ENCODE measurements at places on chromosomes 11 and 22. TPM values are rescaled to one million over a fixed set of nuclear protein-coding genes. Genes with fewer than 3 reads are reported as not detected.

DNA sequence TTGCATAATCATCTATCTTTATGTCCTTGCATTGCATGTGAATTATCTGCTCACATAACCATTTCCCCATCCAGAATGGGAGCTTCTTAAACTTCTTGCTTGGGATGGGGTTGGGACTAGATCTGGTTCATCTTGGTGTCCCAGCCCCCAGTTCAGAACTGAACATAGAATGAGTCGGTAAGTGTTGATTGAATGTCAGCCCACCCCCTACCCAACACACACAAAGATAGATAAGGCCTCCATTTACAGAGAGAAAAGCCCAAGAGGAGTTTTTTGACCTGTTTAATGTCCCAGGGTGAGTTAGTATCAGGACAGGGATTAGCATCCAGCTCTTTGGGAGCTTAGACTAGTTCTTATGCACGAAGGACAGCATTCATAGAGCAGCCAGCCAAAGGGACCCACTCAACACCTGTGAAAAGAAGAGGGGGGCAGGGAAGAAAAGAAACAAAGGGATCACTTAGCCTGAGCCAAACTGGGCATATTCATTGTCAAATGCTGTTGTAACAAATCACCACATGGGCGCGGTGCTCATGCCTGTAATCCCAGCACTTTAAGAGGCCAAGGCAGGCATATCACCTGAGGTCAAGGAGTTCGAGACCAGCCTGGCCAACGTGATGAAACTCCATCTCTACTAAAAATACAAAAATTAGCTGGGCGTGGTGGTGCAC, 57.4 kb downstream of the CHRDL2 start:
- H3K4me3 ChIP-seq, result no peak overlapping the region
- H3K27ac ChIP-seq, result no peak overlapping the region
- H3K27me3 ChIP-seq, result no peaks in the 10 kb centered on the region
- no peaks in the 10 kb centered on the region for H3K36me3 ChIP-seq
- H3K4me1 ChIP-seq, result no peaks in the 10 kb centered on the region

GRCh38 chr22:31210556-31211421, 1.3 kb upstream of the LIMK2 start:
- peak overlapping the region; percentile 86 for H3K4me3 ChIP-seq
- peak overlapping the region; percentile 93 for H3K27ac ChIP-seq
- H3K4me1 ChIP-seq, result peaks cover 48% of the 10 kb centered on the region
- H3K27me3 ChIP-seq, result no peaks in the 10 kb centered on the region
- H3K36me3 ChIP-seq, result no peaks in the 10 kb centered on the region
- DNase-seq, result peak; percentile 11

The OR10A4 gene
- total RNA-seq, result not detected

The UBQLN3 gene
- total RNA-seq, result not detected

The DHCR7 gene
- total RNA-seq, result 17.1 TPM

GRCh38 chr22:45965563-45965962, 11.4 kb downstream of the WNT7B start:
- H3K4me1 ChIP-seq, result no peaks in the 10 kb centered on the region
- H3K27me3 ChIP-seq, result peaks cover 43% of the 10 kb centered on the region
- no peak overlapping the region for H3K27ac ChIP-seq
- H3K4me3 ChIP-seq, result no peak overlapping the region
- DNase-seq, result no peak

DNA sequence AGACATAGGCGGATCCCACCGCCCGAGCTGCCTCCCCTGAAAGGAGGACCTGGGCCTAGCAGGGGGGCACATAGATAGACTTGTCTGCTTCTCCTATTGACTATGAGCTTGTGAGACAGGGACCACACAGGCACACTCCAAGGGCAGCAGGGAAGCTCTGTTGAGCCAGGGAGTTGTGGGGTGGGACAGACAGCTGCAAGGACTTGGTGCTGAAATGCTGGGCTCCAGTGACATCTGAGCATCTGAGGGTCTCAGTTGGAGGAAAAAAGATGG, 53.4 kb upstream of the ANO1 start:
- H3K27ac ChIP-seq, result no peak overlapping the region

- no peaks in the 10 kb centered on the region for H3K4me1 ChIP-seq
- no peak overlapping the region for H3K27ac ChIP-seq
- H3K4me3 ChIP-seq, result no peak overlapping the region
- DNase-seq, result no peak
- no peaks in the 10 kb centered on the region for H3K27me3 ChIP-seq
These were observed 37.1 kb upstream of the PPP6R3 start for GRCh38 chr11:68423481-68423880.

DNA sequence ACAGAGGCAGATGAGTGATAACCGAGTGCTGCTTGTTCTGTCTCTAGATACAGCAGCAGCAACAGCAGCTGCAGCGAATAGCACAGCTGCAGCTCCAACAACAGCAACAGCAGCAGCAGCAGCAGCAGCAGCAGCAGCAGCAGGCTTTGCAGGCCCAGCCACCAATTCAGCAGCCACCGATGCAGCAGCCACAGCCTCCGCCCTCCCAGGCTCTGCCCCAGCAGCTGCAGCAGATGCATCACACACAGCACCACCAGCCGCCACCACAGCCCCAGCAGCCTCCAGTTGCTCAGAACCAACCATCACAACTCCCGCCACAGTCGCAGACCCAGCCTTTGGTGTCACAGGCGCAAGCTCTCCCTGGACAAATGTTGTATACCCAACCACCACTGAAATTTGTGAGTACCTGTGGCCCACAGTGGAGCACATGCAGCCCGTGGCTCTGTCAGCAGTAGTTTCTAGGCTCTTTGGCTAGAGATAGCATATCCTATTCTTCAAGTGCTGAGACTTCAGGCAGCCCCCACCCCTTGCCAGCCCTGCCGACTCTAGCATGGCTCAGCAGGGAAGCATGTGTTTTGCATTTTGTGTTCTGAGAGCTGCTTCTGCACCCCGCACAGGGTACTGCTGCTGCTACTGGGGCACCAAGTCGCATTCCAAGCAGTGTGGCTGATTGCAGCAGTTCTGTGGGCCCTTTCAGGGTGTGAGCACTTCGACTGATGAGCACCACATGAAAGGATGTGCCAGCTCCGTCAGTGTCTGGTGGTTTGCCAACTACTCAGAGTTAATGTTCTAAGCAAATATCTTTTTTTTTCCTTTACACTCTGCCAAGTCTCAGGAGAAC, 59.2 kb downstream of the MED15 start:
- DNase-seq, result peak; percentile 69
- peak overlapping the region; percentile 95 for H3K27ac ChIP-seq
- no peaks in the 10 kb centered on the region for H3K27me3 ChIP-seq
- H3K4me3 ChIP-seq, result peak overlapping the region; percentile 85

The ADORA2A gene
- total RNA-seq, result 29.2 TPM

DNA sequence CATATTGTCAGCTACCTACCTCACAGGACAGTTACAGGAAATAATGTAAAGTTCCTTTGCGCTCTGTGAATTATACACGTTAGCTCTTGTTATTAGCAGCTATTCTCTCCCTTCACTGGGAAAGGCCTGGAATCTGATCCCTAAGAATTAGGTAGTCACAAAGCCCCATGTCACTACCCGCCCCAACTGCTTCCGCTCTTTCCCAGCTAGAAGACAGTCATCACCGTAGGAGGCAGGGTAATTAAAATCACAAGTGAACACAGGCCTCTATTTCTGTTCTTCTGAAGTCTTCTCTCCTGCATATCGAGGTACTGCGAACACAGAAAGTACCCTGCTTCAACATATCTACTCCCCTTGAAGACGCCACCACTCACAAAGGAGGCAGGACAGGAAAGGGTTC, 12.6 kb upstream of the AHNAK start:
- peak overlapping the region; percentile 25 for H3K4me3 ChIP-seq
- H3K27me3 ChIP-seq, result no peaks in the 10 kb centered on the region
- peaks cover 52% of the 10 kb centered on the region for H3K36me3 ChIP-seq
- H3K4me1 ChIP-seq, result peaks cover 71% of the 10 kb centered on the region
- H3K27ac ChIP-seq, result peak overlapping the region; percentile 98

DNA sequence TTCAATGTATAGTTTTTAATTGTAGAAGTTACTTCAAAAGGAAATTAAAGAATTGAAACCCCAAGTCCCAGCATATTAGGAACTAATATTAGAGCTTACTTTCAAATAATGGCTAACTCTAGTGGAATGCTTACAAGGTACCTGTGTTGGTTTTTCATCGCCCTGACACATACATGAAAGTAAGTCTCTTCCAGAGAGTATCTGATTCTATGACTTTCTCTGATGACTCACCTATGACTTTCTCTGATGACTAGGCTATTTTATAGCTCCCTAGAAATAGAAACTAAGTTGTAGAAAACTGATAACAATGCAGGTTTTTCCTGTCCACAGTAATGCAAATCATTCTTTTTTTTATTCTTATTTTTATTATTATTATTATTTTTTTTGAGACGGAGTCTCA, 33.6 kb upstream of the MMP7 start:
- peaks cover 46% of the 10 kb centered on the region for H3K4me1 ChIP-seq
- no peak overlapping the region for H3K27ac ChIP-seq

The DENND5A gene
- total RNA-seq, result 122 TPM

Data from naive thymus-derived CD8-positive, alpha-beta T cell (primary cell).